T-helper 17 cell (primary cell): ENCODE measurements at places on chromosomes 4 and X.

DNA sequence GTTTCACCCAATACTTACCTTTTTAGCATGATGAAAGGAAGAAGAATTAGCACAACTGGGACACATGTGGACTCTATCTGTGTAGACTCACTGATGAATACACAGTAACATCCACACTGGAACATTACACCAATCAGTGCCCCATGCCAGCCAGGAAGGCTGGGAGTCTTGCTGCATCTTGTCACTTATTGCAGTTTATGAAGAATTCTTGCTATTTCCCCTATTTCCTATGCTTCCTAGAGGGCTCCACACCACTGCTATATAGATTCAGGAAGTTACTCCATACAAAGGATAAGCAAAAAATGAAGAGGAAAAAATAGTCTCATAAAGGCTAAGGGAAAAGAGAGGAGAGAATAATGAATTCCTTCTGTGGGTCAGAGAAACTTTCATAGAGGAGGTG lies 201.0 kb downstream of the CAMK2D start:
- DNase-seq = no peak

DNA sequence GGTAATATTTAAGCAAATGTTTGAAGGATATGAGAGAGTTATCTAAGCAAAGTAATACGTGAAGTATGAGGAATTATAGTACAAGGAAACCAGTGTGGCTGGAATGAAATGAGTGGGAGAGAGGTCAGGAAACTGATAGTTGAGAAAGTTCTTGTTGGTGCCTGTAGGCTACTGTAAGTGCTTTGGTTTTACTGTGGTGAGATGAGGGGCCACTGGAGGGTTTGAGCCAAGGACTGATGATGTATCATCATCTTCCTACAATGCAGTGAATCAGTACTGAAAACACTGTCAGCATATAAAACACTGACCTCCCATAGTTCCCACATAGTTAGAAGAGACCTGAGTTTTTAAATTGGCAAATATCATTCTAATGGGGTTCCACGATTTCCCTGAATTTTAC lies 367.5 kb upstream of the CTSO start:
- no peak for DNase-seq

- no peak for DNase-seq
Measured at GRCh38 chr4:70515367-70516250, 2.8 kb upstream of the AMTN start.

DNA sequence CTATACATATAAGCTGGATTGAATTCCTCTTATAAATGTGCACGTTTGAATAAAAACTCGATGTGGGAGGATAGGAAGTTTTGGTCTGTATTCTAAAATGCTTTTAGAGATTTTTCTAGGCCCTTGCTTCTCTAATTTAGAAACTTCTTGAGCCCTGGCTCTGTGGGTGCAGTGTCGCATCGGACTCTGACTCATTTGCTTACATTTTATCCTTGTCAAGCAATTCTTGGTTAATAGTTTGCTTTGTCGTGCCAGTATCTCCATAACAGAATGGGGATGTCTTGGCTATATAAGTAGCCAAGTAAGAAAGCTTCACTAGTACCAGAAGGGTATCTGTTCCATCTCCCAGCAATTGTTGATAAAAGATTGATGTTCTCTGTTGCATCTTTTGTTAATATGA lies 10.7 kb downstream of the SGMS2 start:
- DNase-seq = no peak

GRCh38 chr4:139959396-139959795 lies 194.6 kb downstream of the MAML3 start:
- no peak for DNase-seq

DNA sequence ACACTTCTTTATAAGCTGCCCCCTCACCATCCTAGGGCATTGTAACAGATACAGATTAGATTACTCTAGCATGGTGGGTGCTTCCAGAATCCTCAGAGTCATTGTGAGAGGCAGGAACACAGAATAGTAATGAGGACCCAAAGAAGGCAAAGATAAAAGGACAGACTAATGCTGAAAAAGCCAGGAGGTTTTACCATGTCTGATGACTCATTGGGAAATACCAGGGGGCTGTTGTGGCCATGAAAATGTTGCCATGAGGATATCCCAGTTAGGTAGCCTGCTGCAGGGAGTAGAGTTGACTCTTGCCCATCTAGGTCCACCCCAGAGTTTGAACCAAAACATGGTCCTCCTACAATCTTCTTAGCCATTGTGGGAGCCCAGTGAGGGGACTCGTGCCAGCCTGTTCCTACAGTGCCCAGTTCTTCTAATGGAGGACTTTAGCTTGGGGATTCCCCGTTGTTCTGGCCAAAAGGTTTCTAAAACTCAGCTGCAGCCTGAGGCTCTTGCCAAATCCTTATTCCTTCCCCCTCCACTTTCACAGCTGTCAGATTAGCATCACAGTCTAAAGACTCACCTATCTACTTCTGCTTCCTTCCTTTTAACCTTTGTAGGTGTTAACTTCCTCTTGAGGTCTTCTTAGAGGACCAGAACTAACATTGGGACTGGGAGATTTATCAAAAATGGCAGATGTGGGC lies 586.0 kb upstream of the AADAT start:
- DNase-seq = no peak

- no peak for DNase-seq
Measured at GRCh38 chr4:84492290-84492689, 6.8 kb downstream of the NKX6-1 start.

DNA sequence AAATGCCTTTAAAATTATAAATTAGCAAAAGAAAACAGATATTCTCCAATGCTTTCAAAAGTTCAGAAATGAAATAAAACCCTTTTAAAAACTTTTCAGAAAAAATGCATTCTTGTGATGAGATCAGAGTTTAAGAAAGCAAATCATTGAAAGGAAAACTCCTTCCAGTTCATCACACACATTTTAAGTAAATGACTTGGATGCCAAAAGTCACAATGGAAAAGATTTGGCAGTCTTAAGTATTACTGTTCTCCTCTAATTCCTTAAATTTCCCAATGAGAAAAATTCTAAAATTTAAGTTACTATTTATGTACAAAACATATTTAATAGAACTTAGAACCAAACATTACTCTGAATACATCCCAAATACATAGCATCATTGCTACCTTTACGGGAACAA lies 21.1 kb downstream of the HOPX start:
- DNase-seq = no peak

DNA sequence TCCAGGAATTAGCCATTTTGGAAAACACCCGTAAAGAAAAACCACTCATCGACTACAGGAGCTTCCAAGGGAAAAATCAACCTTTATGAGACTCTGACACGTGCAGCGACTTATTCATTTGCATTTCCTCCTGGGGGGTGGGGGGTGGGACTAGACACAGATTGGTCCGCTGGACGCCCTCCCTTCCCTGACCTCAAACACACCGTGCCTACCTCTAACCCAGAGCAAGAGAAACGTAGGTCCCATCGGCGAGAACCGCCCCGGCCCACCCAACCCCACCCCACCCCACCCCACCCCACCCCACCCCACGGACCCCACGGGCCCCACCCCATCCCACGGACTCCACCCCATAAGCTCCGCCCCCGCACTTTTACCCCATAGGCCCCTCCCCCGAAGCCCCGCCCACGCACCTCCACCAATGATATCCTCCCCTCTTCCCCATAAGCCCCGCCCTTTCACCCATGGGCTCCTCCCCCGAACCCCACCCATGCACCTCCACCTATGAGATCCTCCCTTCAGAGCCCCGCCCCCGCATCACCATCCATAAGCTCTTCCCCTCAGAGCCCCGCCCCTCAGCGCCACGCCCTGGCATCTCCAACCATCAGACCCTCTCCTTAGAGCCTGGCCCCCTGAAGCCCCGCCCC lies 1.1 kb downstream of the GTPBP6 start:
- no peak for DNase-seq

- no peak for DNase-seq
Measured at GRCh38 chr4:11568511-11568910, 139.8 kb upstream of the HS3ST1 start.

- no peak for DNase-seq
Measured at GRCh38 chr4:16827794-16828724, 70.4 kb downstream of the LDB2 start.

DNA sequence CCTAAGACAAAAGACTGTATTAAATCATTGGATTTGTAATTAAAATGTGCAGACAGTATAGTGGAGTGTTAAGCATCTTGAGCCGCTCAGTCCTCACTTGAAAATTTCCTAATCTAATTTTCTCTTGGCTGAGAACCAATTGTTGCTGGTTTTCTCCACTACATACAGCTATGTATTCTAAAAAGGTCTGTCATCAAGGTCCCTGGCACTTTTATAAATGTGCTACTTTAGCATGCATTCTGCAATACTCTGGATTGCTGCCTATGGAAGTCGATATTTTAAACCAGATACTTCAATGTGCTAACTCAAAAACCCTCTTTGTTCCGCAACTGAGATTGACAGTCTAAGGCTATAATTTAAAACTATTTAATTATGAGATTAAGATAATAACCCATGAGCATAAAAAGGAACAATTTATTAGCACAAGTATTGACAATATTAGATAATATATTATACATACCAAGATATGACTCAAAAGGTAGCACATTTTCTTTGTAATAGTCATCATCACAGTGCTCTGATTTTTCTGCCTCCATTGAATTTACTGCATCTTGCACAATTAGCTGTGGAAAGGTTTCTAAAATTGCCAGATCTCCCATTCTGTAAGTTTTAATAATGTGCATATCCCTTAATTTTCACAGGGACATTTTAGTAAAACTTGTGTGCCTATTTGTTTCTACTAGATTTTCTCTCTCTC lies 815.1 kb downstream of the ADGRL3 start:
- no peak for DNase-seq

GRCh38 chrX:41512394-41512793 lies 65.3 kb downstream of the NYX start:
- DNase-seq = no peak

DNA sequence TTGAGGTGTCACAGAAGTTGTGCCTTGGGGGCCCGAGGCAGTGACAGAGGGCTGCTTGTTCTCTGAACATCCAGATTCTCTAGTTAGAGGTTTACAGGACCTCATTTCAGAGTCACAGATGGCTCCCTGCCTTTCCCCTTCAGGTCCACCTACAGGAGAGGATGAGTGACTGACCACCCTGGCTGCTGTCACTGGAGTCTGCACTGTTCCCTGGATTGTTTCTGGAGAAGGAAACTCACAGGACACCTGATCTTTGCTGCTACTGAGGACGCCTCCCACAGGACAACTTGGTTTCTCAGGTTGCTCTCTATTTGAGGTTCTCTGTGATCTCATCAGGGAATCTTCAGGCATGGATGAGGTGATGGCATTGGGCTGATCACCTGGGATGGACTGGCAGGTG lies 58.3 kb downstream of the GPRIN3 start:
- no peak for DNase-seq

DNA sequence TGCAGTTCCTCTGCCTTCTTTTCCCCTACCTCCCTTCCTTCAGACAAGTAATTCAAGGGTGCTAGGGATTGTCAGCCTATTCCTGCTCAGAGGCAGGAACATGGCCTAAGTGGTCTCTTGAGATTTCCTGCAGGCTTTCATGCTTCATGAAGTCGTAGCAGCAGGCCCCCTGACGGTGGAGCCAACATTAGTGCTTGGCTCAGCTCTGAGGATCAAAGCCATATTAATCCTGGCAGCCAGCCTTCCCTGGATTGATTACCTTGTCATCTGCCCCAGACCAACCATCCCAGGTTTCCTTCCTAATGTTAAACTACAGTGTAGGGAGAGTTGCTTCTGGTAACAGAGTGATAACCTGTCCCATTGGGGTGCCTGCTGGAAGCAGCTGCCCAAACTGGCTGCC lies 84.1 kb downstream of the SLC16A2 start:
- DNase-seq = no peak

DNA sequence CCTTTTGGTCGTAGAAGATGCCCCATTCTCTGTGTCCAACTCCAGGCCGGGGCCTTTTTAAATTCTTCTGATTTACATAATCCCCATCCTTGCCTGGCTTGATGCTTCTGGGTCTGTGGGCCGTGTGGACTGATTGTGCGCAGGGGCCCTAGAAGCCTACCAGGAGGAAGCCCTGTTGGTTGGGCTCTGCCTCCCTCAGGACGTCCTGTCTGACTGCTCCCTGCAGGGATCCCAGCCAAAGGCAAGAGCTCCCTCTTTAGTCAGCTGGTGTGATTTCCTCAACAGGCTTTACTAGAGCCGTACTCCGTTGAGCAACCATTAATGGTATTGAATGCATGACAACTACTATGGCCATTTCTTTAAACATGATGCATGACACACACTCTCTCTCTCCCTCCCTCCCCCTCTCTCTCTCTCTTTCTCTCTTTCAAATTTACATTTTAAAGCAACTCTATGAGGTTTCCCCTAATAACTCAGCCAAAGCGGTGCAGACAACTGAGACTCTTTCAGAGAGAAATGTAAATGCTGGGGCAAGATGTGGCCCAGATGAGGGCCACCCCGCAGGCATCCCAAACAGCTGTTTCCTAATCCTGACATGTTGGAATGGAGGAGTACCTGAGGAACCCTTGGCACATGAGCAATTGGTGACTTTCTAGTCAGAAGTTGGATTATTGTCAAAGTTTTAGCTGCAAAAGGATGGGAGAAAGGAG lies 117.3 kb downstream of the DRD5 start:
- DNase-seq = no peak

DNA sequence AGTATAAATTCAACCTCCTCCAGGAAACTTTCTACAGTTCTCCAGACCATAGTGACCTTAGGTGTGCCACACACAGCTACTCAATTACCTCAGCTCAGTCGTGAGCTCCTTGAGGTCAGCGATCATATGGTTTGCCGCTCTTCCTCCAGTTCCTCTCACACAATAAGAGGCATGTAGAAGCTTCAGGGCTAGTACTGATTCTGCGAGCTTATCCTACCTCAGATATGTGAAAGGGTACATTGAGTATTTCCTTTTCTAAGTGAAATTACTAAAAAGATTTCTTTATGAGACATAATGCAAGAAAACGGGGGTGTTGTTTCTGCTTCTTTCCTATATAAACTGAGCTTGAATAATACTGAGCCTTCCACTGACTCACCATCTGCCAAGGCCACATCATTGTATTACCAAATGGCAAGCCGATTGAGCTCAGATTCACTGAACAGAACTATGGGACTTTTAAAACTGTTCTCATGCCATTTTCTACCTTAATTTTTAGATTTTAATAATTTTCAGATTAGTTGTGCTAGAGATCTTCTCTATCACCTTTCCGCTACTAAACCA lies 183.1 kb downstream of the HS6ST2 start:
- DNase-seq = no peak

- DNase-seq = no peak
Measured at GRCh38 chr4:187027272-187027671, 303.6 kb upstream of the FAT1 start.

DNA sequence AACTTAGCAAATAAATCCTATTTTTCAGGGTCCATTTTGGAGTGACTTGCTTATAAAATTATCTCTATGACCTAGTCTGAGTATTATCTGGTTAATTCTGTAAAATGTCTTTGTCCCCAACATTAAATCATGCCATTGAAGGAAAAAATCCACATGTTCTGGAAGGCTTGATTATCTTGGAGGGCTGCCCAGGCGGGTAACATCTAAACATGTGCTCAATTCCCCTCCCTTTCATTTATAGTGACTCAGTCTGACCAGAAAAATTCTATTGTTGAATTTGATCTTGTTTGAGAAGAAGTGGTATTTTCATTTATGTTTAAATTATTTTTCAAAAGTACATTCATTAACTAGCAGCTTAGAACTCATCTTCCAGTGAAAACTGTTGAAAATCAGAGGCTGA lies 55.4 kb upstream of the SLC10A7 start:
- no peak for DNase-seq

- DNase-seq = no peak
Measured at GRCh38 chr4:185283723-185284122, 74.3 kb downstream of the SNX25 start.
